ENCODE measurements at places on chromosomes 16 and 17.
A peak's percentile ranks its signal among the peaks of the same experiment; 100 is the strongest.

GRCh38 chr16:12393239-12393638, 410.4 kb downstream of the CPPED1 start:
- DNase-seq, result no peak

GRCh38 chr17:61758430-61758829, 104.9 kb downstream of the BRIP1 start:
- DNase-seq, result no peak

DNA sequence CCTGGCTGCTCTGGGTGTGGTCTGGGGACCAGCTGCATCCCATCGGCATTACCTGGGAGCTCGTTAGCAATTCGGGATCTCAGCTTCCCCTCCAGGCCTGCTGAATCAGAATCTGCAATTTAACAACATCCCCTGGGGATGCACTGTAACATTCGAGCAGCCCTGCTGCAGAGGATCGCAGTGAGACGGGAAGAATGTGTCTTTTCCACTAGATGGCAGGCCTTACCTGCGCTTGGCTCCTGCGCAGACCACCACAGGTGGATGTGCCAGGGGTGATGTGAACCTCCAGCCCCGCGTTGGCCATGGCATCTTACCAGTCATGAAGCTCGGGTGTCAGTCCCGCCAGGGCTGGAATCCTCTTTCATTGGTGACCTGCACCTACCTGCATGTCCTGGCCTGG, 209.9 kb downstream of the PRKCB start:
- no peak for DNase-seq

GRCh38 chr17:63841350-63842172, 924 bp downstream of the SMARCD2 start:
- DNase-seq, result peak; percentile 85

DNA sequence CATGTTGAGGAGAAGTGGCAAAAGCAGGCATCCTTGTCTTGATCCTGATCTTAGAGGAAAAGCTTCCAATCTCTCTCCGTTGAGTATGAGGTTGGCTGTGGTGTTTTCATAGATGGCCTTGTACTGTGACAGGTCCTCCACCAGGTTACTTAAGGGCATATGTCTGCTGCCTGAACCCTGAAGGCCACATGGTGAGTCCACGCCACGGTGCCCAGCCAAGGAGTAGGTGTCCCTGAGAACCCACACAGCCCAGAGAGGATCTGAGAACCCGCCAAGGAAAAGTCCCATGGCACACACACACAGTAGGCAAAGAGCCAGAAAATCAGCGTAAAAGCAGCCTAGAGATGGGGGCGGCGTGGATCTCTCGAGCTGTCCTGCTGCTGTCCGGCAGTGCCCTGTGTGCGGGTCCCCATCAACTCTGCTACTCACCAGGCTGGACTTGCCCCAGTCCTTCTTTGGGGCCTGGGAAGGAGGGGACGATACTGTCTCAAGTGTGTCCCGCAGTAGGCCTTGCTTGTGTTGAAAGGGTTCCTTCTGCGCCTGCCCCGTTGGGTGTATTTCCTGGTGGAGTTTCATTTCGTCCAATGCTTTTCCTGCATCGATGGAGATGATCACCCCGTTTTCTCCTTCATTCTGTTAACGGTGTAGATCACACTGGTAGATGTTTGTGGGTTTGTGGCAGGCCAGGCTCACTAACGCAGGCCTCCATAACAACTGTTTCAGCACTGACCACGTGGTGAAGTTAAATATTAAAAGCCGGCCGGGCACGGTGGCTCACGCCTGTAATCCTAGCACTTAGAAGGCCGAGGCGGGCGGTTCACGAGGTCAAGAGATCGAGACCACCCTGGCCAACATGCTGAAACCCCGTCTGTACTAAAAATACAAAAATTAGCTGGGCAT, 90.8 kb upstream of the DNAH17 start:
- DNase-seq, result peak; percentile 60

- DNase-seq, result no peak
These were observed 16.6 kb downstream of the FAM83G start for GRCh38 chr17:18987862-18988545.

- DNase-seq, result no peak
These were observed 263.8 kb downstream of the HS3ST3A1 start for GRCh38 chr17:13337864-13338371.

DNA sequence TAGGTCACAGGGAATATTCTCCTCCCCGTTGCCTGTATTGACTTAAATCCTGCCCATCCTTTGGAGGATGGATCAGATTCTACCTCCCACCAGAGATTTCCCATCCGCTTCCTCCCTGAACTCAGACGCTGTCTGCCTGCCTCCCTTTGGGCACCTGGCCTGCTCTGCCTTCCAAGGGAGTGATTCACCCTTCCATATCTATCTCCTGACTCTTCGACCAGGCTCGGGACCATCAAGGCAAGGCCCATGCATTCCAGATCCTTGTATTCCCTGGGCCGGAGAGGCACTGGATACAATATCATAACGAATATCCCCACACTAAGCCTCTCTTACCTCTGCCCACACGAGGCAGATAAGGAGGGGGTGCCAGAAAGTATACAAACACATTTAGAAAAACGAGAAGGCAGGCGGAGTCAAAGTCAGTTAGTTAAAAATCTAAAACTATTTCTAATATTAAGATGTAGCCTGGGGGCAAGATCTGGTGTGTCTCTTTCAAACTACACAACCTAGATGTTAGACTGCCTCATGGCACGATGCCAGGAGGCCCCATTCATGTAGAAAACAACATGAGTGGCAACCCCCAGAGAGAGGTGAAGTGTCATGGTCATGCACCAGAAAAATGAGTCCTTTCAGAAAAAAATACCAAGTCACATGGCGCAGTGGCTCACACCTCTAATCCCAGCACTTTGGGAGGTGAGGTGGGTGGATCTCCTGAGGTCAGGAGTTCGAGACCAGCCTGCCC, 9.2 kb downstream of the PMP22 start:
- DNase-seq, result no peak

- DNase-seq, result peak; percentile 62
These were observed 246.6 kb upstream of the RPL38 start for GRCh38 chr17:73956595-73957465.

- no peak for DNase-seq
These were observed 91.4 kb downstream of the WDR59 start for GRCh38 chr16:74893541-74893940.

- DNase-seq, result no peak
These were observed 24.9 kb downstream of the TRIM16 start for GRCh38 chr17:15659236-15659635.

DNA sequence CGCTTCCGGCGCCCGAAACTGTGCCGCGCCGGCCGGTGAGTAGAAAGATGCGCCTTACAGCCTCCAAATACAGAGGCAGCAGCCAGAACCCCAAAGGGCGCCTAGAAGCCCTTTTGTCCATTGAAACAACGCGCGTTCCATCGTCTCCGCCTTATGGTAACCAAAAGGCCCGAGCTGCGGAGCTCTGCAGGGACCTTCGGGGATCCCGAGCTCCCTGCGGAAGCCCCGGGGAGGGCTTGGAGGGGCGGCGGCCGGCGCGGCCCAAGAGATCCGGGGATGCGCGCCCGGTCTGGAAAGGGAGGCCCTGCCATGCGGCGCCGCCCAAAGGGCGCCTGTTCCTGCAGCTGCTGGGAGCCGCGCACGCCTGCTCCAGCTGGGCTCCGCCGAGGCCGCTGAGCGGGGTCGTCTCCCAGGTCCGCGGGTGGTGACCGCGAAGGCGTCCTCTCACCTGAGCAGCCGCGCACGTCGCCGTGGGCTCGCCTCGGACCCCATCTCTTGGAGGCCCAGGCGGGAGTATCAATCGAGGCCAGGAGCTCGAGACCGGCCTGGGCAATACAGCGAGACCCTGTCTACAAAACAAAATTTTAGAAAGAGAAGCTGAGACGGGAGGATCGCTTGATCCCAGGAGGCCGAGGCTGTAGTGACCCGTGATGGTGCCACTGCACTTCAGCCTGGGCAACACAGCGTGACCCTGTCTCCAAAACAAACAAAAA, 742 bp upstream of the FBXO31 start:
- DNase-seq, result peak; percentile 76

GRCh38 chr17:50289991-50290702, 15.9 kb downstream of the TMEM92 start:
- DNase-seq, result peak; percentile 92
